ENCODE measurements at places on chromosomes 2 and 18. TPM values are rescaled to one million over a fixed set of nuclear protein-coding genes. Genes with fewer than 3 reads are reported as not detected.

The SERPINB10 gene
- not detected for total RNA-seq

The NDC80 gene
- total RNA-seq: 1.0 TPM

The FAM161A gene
- 0.63 TPM for total RNA-seq

The FSHR gene
- total RNA-seq: not detected

The CHST9 gene
- total RNA-seq: 2.0 TPM

The POMC gene
- total RNA-seq: 6.5 TPM

The TACR1 gene
- not detected for total RNA-seq

The PLB1 gene
- total RNA-seq: 0.81 TPM

The PLCL1 gene
- total RNA-seq: under 0.01 TPM

The CCDC178 gene
- not detected for total RNA-seq

All from mesangial cell (primary cell).